Gastrocnemius medialis (tissue), 4 donors: ENCODE measurements at places on chromosomes 5 and 9.

DNA sequence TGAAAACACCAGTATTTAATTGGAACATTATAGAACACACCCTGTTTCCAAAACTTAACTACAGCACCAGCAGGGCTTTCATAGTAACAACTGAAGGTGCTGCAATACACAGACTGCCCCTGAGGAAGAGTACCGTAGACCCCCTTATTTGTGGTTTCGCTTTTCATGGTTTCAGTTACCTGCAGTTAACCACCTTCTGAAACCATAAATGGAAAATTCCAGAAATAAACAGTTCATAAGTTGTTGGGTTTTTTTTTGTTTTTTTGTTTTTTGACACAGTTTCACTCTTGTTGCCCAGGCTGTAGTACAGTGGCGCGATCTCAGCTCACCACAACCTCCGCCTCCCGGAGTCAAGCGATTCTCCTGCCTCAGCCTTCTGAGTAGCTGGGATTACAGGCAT lies 9.5 kb upstream of the GLDC start:
- H3K4me1 ChIP-seq, result no peaks in the 10 kb centered on the region
- no peaks in the 10 kb centered on the region for H3K27me3 ChIP-seq
- H3K4me3 ChIP-seq, result no peak overlapping the region
- no peak for DNase-seq
- H3K36me3 ChIP-seq, result no peaks in the 10 kb centered on the region

DNA sequence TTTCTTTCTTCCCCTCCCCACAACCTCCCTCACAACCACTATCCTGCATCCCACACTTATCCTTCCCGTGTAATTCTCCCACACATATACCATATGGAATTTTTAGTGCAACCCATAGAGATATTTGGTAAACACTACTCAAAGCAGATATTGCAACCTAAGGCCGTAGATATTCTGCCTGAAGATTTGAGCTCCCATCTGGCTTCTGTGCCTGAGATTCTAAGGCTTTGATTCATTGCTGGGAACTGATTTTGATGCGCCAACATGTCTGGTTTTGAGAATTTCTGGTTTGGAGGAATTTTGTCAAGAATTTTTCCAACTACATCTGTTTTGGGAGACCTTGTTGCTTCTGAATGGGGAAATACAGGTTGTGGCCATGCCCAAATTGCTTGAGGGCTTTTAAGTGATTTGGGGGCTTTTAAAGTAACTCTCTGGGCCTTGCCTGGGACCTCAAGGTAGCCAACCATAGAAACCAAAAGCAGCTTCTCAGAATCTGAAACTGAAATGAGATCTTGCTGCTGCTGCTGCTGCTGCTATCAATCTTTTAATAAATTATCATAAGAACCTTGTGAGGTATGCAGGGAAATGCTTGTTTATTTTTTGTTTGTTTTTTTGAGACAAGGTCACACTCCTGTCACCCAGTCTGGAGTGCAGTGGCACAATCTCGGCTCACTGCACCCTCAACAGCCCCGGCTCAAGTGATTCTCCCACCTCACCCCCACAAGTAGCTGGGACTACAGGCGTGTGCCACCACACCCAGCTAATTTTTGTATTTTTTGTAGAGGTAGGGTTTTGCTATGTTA lies 36.2 kb downstream of the PLAC8L1 start:
- H3K4me3 ChIP-seq, result no peak overlapping the region
- H3K27ac ChIP-seq, result no peak overlapping the region
- DNase-seq, result no peak
- peaks cover 9% of the 10 kb centered on the region for H3K4me1 ChIP-seq
- no peaks in the 10 kb centered on the region for H3K36me3 ChIP-seq

DNA sequence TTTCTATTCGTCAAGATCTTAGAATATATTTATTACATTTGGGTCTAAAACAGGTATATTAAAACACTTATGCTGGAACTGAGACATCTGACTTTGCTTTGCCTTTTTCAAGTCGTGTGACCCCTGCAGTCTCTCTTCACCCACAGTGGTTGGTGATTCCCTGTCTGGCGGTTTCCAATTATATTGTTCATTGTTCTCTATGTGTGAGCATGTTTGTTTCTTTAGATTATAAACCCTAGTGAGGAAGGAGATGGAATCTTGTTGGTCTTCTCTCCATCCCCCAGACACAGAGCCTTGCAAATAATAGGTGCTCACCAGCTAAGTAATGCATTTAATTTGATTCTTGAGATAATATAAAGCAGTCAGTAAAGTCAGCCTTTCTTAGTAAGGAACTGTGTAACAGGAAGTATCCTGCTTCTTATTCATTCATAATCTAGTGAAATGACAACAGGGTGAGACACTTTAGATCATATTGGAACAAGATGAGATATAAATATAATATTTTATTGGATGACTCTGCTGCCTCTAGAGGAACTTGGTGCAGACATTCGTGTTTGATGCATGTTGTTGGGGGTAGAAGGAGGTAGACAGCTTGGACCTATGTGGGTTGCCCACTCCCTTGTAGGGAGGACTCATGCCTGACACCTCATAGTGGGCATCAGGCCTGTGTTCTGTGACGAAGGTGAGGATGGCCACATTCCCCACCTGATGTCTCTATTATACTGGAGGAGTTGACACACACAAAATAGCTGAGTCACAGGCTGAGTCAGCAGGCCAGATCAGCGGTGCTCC lies 88.1 kb downstream of the FGF1 start:
- no peaks in the 10 kb centered on the region for H3K27me3 ChIP-seq
- H3K4me3 ChIP-seq, result no peak overlapping the region
- peaks cover 4% of the 10 kb centered on the region for H3K4me1 ChIP-seq
- H3K36me3 ChIP-seq, result no peaks in the 10 kb centered on the region

DNA sequence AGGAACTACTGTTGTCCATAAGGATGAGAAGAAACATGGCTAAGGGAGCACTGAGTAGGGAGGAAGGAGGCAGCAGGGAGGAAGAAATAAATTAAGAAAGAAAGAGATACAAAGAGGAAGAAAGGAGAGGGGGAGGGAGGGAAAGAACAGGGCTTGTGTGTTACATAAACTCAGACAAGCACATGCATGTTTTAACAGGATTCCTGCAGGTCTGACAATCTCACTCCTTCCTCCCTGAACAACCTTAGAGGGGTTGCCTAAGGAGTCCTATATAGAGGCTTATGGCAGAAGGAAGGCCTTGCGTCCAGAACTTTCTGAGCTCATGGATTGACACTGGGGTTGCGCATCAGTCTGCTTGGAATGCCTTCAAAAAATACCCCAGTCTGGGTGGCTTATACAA lies 4.2 kb upstream of the KCNIP1 start:
- H3K4me1 ChIP-seq, result no peaks in the 10 kb centered on the region
- H3K4me3 ChIP-seq, result no peak overlapping the region
- DNase-seq, result no peak
- H3K36me3 ChIP-seq, result no peaks in the 10 kb centered on the region
- H3K27ac ChIP-seq, result no peak overlapping the region

GRCh38 chr5:107381189-107381856 lies 289.4 kb downstream of the EFNA5 start:
- H3K4me3 ChIP-seq, result no peak overlapping the region
- no peaks in the 10 kb centered on the region for H3K27me3 ChIP-seq
- no peak overlapping the region for H3K27ac ChIP-seq
- H3K36me3 ChIP-seq, result no peaks in the 10 kb centered on the region
- peaks cover 6% of the 10 kb centered on the region for H3K4me1 ChIP-seq
- DNase-seq, result peak; percentile 30

GRCh38 chr5:4984461-4984860 lies 155.7 kb upstream of the ADAMTS16 start:
- H3K4me3 ChIP-seq, result no peak overlapping the region
- H3K27ac ChIP-seq, result no peak overlapping the region
- H3K27me3 ChIP-seq, result no peaks in the 10 kb centered on the region
- H3K4me1 ChIP-seq, result no peaks in the 10 kb centered on the region
- no peak for DNase-seq
- no peaks in the 10 kb centered on the region for H3K36me3 ChIP-seq

DNA sequence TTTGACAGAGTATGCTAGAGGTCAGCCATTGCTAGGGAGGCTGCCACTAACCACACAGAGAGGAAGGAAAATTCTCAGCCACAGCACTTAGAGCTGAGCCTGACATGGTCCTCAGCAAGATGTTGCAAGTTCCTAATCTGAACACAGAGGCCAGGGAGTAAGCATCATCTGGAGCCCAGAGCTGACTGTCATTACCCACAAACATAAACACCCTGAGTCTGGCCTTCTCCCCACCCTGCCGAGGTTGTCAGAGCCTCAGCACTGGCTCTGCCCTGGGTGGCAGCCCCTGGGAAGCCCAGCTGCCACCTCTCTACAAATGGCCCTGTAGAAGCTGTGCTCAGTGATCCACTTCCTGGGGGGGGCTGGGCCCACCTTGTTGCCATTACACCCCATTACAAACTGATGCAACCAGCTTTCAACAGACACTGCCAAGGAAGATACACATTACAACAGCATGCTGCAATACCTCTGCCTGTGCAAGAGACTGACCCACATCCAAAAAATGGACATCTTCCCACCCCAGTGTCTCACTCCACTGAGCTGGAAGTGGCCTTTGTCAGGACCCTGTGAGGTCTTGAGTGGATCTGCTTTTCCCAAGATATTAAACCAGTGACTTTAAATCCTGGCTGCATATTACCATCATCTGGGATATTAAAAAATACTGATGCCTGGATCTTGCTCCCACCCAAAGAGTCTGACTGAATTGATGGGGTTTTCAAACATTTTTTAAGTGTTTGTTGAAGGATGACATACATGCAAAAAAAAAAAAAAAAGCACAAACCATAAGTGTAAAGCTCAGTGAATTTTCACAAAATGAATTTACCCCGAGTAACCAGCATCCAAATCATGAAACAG lies 33.0 kb downstream of the IRF1 start:
- no peak overlapping the region for H3K4me3 ChIP-seq
- peak; percentile 39 for DNase-seq
- no peaks in the 10 kb centered on the region for H3K27me3 ChIP-seq
- peaks cover 42% of the 10 kb centered on the region for H3K4me1 ChIP-seq
- peak overlapping the region; percentile 74 for H3K27ac ChIP-seq

DNA sequence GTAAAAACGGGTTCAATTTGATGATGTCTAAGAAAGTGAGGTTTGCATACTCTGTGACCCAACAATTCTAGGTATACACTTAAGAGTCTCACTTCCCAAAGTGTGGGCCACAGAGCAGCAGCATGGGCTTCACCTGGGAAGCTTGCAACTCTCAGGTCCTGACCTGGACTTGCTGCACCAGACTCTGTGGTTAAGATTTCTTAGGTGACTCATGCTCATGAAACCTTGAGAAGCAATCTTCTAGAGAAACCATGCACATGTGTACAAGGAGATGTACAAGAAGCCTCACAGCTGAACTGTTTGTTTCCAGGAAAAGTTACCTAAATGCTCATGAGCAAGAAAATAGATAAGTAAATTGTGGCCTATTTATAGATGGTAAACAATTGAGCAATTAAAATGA lies 30.0 kb downstream of the DNAJC21 start:
- no peak overlapping the region for H3K27ac ChIP-seq
- no peaks in the 10 kb centered on the region for H3K27me3 ChIP-seq
- H3K4me3 ChIP-seq, result no peak overlapping the region
- H3K4me1 ChIP-seq, result no peaks in the 10 kb centered on the region
- DNase-seq, result no peak
- H3K36me3 ChIP-seq, result peaks cover 13% of the 10 kb centered on the region

- no peak overlapping the region for H3K27ac ChIP-seq
- no peak for DNase-seq
- H3K36me3 ChIP-seq, result no peaks in the 10 kb centered on the region
- H3K27me3 ChIP-seq, result no peaks in the 10 kb centered on the region
- peaks cover 45% of the 10 kb centered on the region for H3K4me1 ChIP-seq
Measured at GRCh38 chr9:121561385-121562222, 62.0 kb upstream of the GGTA1 start.

- H3K27me3 ChIP-seq, result no peaks in the 10 kb centered on the region
- H3K27ac ChIP-seq, result no peak overlapping the region
- H3K36me3 ChIP-seq, result no peaks in the 10 kb centered on the region
Measured at GRCh38 chr5:157994906-157995519, 136.1 kb upstream of the CLINT1 start.

DNA sequence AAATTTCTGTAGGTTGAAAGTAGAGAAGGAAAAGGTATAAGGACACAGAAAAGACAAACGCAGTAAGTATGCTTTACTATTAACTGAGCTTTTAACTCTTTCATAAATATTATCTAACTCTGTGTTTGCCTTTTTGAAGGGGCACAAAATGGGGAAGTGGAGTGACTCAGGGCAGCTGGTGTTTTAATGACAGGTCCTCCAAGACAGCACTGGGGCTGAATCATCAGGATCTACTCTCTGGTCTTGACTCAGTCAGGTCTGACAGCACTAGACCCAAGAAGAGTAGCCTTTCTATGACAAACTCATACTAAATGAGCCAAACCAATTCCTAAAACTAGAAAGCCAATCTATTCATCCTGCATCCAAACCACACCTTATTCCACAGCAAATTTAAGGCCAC lies 102.2 kb downstream of the APTX start:
- no peaks in the 10 kb centered on the region for H3K4me1 ChIP-seq
- no peak for DNase-seq
- H3K36me3 ChIP-seq, result no peaks in the 10 kb centered on the region
- no peak overlapping the region for H3K4me3 ChIP-seq
- no peak overlapping the region for H3K27ac ChIP-seq
- no peaks in the 10 kb centered on the region for H3K27me3 ChIP-seq

DNA sequence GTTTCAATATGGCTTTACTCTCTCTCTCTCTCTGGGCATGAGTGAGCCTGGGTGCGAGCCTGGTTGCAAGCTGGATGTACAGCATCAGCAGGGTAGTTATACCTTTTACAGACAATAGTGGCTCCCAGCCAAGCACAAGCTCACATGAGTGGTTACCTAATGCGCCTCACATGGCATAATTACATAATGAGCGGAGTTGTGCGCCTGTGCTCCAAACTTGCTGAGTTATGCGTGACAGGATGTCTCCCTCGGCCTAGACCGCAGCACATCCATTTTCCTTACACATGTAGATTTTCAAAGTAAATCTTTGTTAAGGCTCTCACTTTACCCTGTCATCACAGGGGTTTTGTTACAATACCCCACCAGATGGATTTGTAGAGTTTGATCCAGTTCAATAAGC lies 233.5 kb upstream of the WWC1 start:
- H3K4me1 ChIP-seq, result no peaks in the 10 kb centered on the region
- no peaks in the 10 kb centered on the region for H3K27me3 ChIP-seq
- H3K27ac ChIP-seq, result no peak overlapping the region
- DNase-seq, result no peak

- H3K36me3 ChIP-seq, result no peaks in the 10 kb centered on the region
- no peak for DNase-seq
- no peak overlapping the region for H3K4me3 ChIP-seq
- H3K27ac ChIP-seq, result no peak overlapping the region
Measured at GRCh38 chr5:125042261-125042890, 295.9 kb upstream of the ZNF608 start.

- no peaks in the 10 kb centered on the region for H3K4me1 ChIP-seq
- no peak overlapping the region for H3K27ac ChIP-seq
- no peaks in the 10 kb centered on the region for H3K27me3 ChIP-seq
- H3K36me3 ChIP-seq, result no peaks in the 10 kb centered on the region
- H3K4me3 ChIP-seq, result no peak overlapping the region
Measured at GRCh38 chr5:61755726-61756222, 423.7 kb downstream of the ZSWIM6 start.
